ENCODE measurements at places on chromosomes 1 and 21. TPM values are rescaled to one million over a fixed set of nuclear protein-coding genes. Genes with fewer than 3 reads are reported as not detected.

Gene KRTAP19-3
- total RNA-seq: not detected

Gene ANP32E
- total RNA-seq: 23.8 TPM

Gene RGSL1
- not detected for total RNA-seq

Gene KCNJ6
- total RNA-seq: not detected

Gene SLC6A9
- 5.6 TPM for total RNA-seq

Gene SLC45A1
- total RNA-seq: 0.80 TPM

Gene PPT1
- total RNA-seq: 78.4 TPM

Gene S100A2
- 2.0 TPM for total RNA-seq

Gene FAM3B
- total RNA-seq: not detected

Gene PINK1
- 36.4 TPM for total RNA-seq

All from mammary microvascular endothelial cell (primary cell).